ENCODE measurements at places on chromosomes 1 and 21.

- DNase-seq: peak; percentile 28
Observed at GRCh38 chr1:12528021-12528852, 89.8 kb downstream of the DHRS3 start.

GRCh38 chr21:28801906-28802305, 190.8 kb downstream of the LTN1 start:
- no peak for DNase-seq

DNA sequence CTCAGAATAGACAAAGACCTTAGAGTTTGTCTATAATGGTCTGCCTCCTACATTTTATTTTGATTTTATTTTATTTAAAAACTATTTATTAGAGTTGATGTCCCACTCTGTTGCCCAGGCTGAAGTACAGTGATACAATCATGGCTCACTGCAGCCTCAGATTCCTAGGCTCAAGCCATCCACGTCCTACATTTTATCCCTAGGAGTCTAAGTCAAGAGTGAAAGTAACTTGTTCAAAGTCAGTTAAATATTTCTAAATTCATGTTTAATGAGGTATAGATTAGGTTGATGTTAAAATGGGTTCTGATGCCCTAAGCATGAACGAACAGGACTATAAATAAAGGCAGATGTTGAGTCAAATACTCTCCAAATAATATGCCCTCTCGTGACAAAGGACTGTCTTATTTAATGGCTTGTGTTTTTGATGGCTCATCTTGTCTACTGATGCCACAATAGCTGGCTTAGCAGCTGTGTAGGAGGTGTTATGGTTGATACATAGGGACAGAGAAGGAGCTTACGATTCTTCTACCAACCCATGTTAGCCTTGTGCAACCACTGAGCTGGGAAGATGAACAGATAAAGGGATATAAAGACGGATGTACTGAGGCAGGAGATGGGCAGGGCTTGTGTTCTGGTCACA, 66.0 kb upstream of the CR1L start:
- no peak for DNase-seq

DNA sequence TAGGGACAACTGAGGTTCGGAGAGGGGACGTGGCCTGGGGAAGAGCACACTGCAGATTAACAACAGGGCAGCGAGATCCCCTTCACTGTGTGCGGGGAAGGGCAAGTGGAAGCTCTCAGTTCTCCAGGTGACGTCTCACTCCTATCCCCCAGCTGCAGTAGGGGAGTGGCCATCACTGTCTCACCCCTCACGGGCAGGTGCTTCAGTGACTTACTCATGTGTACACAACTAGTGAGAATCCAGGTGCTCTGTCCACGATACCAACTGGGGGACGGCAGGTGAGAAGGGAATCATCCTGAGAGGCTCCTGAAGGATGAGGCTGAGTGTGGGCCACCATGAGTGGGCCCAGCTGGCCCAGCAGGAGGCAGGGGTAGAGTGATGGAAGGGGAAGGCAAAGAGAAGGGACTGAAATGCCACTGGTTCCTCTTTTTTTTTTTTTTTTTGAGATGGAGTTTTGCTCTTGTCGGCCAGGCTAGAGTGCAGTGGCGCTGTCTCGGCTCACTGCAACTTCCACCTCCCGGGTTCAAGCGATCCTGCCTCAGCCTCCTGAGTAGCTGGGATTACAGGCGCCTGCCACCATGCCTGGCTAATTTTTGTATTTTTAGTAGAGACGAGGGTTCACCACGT, 25.9 kb downstream of the RHBG start:
- no peak for DNase-seq

- peak; percentile 51 for DNase-seq
Observed at GRCh38 chr1:37479255-37480124, 5.1 kb downstream of the ZC3H12A start.

DNA sequence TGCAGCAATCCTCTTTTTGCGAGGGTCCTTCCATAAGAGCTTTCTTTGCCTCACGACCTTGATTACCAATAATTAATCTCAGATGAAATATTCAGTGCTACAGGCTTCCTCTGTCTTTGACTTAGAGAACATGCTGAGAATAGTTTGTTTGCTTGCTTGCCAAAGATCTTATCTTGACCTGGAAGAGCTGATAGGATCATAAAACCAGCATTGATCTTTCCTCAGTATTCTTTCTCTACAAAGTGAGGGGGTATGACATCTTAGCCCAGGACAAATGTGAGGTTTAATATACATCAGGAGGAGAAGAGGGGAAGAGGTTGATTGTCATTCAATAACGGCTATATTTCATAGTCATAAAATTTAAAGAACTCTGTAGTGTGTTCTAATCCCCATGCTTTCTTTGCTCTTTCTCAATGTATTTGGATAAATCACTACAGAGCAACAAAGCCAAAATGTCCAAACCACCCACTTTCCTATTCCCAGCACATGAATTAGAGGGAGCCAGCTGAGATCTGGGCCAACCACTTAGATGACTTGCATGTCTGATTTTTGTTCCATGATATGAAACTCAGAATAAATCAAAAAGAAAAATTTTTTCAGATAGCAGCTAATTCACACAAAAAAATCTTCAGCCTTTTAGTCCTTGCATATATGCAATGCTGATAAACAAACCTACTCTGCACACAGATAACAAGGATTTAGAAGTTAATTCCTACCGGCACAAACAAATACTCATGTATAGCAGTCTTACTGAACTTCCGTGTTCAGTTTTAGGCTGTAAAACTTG, 50.5 kb upstream of the IPO9 start:
- DNase-seq: no peak
